ENCODE measurements at places on chromosomes 3 and 15.

DNA sequence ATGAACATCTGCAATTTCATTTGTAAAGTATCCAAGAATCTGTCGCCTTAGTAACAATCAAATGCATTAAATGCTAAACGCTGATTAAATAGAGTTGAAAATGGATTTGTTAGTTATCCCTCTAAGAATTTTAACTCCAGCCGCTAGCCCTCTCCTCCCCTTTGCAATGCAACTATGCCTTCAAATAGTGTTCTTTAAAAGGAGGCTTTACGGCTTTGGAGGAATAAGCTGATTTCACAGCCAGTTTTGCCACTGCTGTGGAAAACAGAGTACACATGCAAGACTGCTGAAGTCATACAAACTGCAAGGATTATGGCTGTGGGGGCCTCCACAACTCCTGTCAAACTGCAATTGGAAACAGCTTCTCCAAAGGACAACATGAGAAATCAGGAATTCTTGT lies 89.2 kb downstream of the CERS3 start:
- no peak for DNase-seq

DNA sequence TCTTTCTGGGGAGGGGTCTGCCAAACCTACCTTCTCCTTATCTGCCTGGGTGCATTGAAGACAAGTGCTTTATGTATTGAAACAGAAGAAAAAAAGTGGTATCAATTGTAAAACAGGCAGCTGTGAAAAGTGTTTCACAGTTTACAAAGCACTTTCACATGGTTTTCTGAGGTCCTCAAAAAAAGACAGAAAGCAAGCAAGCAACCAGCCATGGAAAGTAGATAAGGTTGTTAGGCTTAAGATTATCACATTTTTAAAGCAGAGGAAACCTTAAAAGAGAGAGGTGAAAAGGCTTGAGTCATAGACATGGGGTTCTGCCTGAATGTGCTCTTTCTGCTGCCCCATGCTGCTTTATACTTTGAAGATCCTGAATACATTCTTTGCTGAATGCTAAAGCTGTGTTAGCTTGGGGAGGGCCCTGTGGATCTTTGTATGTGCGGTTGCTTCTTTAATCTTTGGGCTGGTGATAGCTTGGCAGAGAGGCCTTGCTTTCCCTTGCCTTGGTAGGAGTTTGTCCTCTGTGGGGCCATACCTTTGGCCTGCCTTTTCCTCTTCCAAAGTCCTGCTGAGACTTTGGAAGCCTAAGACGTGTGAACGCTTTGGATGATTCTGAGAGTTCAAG lies 2.6 kb downstream of the SMAD3 start:
- no peak for DNase-seq

- no peak for DNase-seq
Observed at GRCh38 chr15:52086011-52086786, 26.4 kb downstream of the BCL2L10 start.

- no peak for DNase-seq
Observed at GRCh38 chr3:119524931-119525662, 26.8 kb downstream of the TIMMDC1 start.

- DNase-seq: no peak
Observed at GRCh38 chr3:7270731-7271130, 409.8 kb downstream of the GRM7 start.

GRCh38 chr3:109977897-109978296 lies 640.6 kb upstream of the DPPA4 start:
- DNase-seq: no peak

GRCh38 chr3:14633819-14634424 lies 17.6 kb upstream of the CCDC174 start:
- peak; percentile 29 for DNase-seq

DNA sequence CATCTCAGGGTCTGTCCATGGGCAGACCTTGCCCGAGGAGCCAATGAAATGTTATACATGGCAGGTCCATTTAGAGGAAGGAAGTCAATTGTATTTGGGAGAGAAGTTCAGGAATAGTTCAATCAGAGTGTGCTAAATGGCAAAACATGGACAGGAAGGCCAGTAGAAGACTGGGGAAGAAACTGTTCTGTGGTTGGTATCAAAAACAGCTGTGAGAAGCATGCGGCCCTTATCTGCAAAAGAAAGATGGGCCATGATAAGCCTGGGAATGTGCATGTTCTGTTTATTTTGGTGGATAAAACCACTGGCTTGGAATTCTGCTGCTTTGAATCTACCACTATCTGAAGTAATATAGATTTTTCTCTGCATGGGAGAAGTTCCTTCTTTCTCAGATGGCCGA lies 100.4 kb downstream of the MCTP2 start:
- no peak for DNase-seq

DNA sequence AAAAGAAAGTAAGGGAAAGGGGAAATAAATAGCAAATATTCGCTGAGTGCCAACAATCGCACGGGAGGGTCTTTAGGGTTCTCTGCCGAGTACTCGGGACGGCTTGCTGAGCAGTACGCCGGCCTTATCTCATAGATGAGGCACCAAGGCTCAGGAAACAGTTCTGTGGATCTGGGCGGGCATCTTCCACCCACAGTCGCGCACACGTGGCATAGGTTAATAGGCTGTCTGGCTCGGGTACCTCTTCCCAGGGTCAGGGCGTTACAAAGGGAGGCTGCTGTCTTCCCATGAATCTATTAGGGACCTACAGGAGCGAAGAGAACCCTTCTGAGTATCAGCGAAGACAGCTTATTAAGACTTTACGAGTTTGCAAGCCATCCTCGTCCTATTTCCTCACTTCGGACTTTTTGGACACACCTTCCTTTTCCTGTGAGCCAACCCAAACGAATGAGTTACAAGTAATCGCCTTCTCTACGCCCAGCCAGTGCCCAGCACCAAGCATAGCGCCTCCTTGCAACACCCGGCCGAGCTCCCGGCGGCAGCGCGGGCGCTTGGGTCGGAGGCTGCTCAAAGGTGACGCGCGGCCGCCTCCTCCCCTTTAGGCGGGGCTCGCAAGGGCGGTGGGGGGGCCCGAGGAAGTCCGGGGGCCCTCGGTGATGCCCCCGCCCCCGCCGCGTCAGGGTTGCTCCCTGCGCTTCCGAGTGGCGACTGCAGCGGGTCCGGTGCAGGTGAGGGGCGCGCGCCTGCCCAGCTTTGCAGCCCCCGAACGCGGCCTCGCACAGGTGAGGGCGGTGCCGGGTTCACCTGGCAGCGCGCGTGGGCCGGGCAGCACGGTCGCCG lies at the start of gene MCTP2:
TSS of gene MCTP2 (plus strand) at position 679 of the 840 bp plus-strand sequence. CDS start 66,705 bp downstream, outside the sequence.
- peak; percentile 80 for DNase-seq

GRCh38 chr3:156910022-156910421 lies 83.9 kb downstream of the LEKR1 start:
- no peak for DNase-seq

GRCh38 chr3:116161575-116162525 lies 283.4 kb downstream of the LSAMP start:
- DNase-seq: no peak

DNA sequence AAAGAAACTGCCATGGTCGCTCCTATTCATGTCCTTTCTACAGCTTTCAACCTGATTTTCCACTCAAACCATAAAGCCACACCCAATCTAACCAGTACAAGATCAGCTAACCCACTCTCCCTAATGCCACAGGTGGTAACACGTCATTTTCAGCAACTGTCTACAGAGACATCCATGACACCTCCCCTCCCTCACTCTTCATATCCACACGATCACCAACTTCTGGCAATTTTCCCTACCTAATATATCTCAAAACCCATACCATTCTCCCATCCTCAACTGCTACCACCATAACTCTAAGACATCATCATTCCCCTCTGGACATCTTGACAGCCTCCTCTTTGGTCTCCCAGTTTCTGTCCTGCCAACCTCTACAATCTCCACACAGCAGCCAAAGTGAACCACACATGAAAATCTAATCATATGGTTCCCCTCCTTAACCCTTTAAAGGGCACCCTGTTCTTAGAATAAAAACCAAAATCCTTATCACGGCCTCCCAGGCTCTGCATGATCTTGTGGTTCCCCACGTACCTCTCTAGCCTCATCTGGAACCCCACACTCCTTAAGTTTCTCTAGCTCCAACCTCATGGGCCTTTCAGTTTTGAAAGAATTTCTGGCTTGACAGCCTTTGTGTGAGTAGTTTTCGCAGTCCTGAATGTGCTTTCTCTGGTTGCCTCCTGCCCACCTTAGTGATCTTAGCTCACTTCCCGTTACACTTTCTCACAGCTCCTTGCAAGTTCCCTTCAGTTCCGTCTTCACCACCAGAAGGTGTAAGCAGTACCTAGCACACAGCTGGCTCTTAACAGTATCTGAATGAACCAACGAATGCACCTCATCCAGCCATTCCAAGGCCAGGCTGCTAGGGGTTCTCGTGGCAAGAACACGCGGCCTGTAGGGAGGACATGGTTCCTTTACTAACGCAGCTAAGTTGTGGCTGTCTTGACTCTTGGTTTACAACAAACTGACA lies 33.4 kb downstream of the SPINK8 start:
- DNase-seq: peak; percentile 14

- no peak for DNase-seq
Observed at GRCh38 chr15:63483521-63484371, 20.6 kb upstream of the USP3 start.

- no peak for DNase-seq
Observed at GRCh38 chr3:21043139-21043538, 707.9 kb downstream of the ZNF385D start.

- DNase-seq: no peak
Observed at GRCh38 chr3:47635536-47635935, 56.9 kb upstream of the CSPG5 start.

GRCh38 chr15:77702211-77702957 lies 69.7 kb upstream of the LINGO1 start:
- no peak for DNase-seq

DNA sequence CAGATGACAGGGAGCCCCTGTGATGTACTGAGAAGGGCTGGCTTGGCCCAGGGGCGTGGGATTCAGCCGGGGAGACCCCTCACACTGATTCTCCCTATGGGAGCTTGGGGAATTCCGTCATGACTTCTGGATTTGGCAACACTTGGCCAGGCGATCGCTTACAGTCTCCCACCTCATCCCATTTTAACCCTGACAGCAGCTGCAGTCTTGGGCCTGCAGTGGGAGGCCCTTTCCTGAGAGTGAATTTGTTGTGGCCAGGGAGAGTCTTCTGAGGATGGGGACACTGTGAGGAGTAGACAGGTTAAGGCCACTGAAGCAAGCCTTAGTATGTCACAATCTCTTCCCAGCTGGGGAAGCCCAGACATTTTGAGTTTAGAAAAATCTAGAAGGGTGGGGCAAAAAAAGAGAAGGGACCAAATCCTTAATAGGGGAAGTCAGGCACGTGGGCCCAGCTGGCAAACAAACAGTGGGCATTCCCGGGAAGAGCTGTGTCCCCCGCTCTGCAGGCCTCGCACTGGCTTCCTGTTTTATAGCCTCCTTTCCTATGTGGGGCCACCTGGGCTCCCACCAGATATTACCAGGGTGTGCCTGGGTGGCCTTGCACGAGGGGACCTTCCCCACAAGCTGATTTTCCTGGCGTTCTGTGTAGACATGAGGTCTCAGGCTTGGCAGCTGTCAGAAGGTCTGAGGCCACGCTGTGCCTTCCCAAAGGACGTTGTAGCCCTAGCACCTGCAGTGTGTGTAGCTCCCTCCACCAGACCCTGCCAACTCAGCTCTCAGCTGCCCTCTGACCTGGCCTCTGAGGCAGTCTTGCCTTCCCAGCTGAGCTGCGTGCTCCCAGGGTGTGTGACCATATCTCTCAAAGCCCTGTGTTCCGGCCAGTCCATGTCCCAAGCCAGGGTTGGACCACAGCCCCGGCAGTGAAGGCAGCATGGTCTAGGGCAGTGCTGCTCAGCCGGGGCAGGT lies 64.5 kb downstream of the FEM1B start:
- DNase-seq: no peak

- DNase-seq: no peak
Observed at GRCh38 chr15:60585743-60586708, 107.1 kb upstream of the ICE2 start.

DNA sequence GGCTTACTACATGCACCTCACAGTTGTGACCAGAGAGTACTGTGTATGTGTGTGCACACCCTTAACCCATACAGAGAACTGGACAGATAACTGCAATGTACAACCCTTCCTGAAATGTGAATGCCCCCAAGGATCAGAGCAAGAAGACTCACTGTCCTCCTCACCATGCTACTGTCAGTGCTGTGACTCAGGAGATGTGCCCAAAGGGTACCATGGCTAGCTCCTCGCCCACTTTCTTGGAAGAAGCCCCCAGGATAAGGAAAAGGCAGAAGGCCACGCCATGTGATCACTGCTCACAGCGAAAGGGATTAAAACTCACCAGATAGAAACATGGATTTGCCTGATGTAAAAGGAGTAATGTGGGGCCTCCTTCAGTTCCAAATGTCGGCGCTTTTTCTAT lies 41.8 kb downstream of the UBP1 start:
- DNase-seq: no peak

DNA sequence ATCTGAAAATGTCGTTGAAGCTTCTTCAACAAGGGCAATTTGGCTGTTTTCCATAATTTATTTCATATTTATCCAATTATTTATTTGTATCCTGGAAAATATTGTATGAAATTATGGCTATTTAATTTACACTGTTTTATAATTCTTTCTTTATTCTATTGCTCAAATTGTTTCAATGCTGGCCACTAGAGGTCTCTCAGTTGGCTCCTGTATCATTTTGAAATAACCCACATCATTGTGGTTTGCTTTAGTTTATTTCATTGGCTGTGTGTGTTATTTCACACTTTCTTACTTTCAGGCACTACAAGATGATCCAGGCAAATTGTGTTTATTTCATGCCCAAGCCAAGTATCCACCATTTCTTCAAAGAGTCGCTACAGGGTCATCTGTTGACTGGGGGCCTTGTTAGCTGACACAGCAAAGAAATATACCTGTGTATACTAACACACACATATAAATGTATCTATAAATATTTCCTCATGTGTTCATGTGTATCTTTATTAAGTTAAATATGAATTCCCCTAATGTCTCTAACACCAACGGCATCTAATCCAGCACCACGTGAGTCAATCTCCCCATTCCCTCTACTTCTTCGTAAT lies 86.2 kb downstream of the NPAP1 start:
- DNase-seq: no peak

DNA sequence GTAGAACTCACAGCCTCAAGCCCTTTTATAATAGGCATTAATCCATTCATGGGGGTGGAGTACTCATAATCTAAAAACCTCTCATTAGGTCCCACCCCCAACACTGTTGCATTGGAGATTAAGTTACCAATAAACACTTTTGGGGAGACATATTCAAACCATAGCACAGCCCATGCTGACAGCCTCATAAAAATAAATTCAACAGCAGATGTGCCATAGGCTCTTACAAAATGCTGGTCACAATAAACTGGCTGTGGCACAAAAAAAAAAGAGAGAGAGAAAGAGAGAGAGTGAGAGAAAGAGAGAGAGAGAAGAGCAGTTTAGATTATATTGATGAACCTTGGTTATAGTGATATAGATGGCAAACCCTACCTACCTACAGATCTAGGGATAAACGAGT lies 1000.9 kb downstream of the TUSC7 start:
- no peak for DNase-seq

GRCh38 chr3:31345581-31345980 lies 187.1 kb upstream of the STT3B start:
- no peak for DNase-seq

- DNase-seq: no peak
Observed at GRCh38 chr15:38620851-38621594, 56.4 kb upstream of the RASGRP1 start.

GRCh38 chr3:89107461-89108290 lies at the start of gene EPHA3:
Gene EPHA3, plus strand, starts transcription at chr3:89107621. Its CDS starts 128 bp downstream, at chr3:89107749.
- no peak for DNase-seq

- DNase-seq: no peak
Observed at GRCh38 chr3:138748190-138748589, 86.5 kb downstream of the PIK3CB start.

- DNase-seq: no peak
Observed at GRCh38 chr3:134214239-134214638, 36.4 kb downstream of the RYK start.

All from activated gamma-delta T cell treated with anti-CD3 and anti-CD28 coated beads, Interleukin-2, amount 50 U/mL, for 16 hours (primary cell).